Activated CD4-positive, alpha-beta T cell treated with anti-CD3 and anti-CD28 coated beads, Interleukin-2, amount 50 U/mL, for 4 hours (primary cell): ENCODE measurements at places on chromosomes 2 and 18.

GRCh38 chr18:69567813-69568488, 167.3 kb downstream of the DOK6 start:
- DNase-seq, result no peak

- DNase-seq, result no peak
These were observed 2.4 kb upstream of the PDE11A start for GRCh38 chr2:178075006-178075326.

DNA sequence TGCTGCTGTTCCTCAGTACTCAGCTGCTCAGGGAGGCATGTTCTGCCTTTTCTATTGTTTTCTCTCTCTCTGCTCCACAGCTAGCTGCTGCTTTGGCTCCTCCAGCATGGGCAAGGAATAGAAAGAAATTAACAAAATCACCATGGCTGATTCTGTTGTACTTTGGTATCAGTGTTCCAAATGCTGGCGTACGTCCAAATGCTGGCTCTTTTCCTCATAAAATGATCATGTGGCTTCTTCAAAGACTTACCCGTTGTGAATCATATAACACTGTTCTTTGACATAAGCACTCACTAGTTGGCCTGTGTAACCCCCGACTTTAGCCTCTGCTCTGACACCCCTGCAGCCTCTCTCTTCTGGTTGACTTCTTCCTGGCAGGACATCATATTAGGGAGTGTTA, 547.6 kb downstream of the CPS1 start:
- DNase-seq, result no peak

GRCh38 chr2:14778015-14778414, 145.5 kb downstream of the LRATD1 start:
- no peak for DNase-seq

DNA sequence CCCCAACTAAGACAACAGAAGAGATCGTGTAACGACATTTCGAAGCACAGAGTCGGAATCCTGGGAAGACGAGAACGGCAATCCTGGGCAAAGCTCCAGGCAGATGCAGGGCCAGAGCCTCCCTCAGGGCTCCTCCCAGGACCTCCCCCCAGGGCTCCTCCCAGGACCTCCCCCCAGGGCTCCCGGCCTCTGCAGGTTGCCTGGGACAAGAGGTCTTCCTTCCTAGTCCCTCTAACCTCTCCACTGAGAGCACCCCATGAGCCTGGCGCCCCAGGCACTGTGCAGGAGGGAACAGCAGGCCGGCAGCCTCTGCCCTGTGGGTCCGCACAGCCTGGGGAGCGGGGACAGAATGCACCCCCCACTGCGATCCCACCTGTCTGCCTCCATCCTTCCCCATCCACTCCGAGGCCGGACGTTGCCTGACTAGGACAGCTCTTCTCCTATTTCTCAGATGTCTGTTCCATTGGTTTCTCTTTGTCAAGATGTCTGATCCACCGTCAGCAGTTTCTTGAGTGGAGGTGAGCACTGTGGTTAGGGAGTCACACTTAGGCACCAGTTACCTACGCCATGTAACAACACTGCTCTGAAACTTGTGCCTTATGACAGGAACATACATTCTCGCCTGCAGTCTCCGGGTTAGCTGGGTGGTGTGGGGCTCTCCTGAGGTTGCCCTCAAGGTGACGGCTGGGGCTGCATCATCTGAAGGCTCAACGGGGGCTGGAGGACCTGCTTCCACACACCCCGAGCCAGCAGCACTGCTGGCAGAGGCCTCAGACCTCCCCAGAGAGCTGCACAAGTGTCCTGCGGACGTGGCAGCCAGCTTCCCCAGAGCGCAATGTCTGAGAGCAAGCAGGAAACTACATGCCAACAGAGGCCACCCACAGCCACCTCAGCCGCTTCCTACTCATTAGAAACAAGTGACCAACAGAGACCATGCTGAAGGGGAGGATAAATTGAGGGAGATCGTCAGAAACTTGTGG, 28.9 kb downstream of the ADI1 start:
- no peak for DNase-seq
